ENCODE measurements at places on chromosomes 3 and 15. TPM values are rescaled to one million over a fixed set of nuclear protein-coding genes. Genes with fewer than 3 reads are reported as not detected.

NR2F2 gene
- not detected for total RNA-seq

RHCG gene
- total RNA-seq: not detected

LMCD1 gene
- 4.7 TPM for total RNA-seq

SUCNR1 gene
- not detected for total RNA-seq

RASSF1 gene
- 124 TPM for total RNA-seq

CTXN2 gene
- 0.10 TPM for total RNA-seq

NOX5 gene
- total RNA-seq: not detected

GPR171 gene
- 1.6 TPM for total RNA-seq

- no peak overlapping the region for H3K27ac ChIP-seq
- no peak for DNase-seq
- no peak overlapping the region for H3K4me3 ChIP-seq
- H3K36me3 ChIP-seq: no peaks in the 10 kb centered on the region
Measured at GRCh38 chr3:16084887-16085286, 89.6 kb upstream of the GALNT15 start.

DNA sequence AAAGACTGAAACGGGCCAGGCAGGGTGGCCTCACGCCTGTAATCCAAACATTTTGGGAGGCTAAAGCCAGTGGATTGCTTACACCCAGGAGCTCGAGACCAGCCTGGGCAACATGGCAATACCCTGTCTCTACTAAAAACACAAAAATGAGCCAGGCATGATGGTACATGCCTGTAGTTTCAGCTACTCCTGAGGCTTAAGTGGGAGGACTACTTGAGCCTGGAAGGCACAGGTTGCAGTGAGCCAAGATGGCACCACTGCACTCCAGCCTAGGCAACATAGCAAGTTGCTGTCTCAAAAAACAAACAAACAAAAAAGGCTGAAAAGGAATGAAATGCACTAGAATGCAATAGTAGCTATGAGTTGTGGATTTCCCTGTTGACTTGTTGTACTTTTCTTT lies 94.7 kb downstream of the STAG1 start:
- H3K27ac ChIP-seq: no peak overlapping the region
- no peak for DNase-seq
- H3K4me1 ChIP-seq: no peaks in the 10 kb centered on the region

DNA sequence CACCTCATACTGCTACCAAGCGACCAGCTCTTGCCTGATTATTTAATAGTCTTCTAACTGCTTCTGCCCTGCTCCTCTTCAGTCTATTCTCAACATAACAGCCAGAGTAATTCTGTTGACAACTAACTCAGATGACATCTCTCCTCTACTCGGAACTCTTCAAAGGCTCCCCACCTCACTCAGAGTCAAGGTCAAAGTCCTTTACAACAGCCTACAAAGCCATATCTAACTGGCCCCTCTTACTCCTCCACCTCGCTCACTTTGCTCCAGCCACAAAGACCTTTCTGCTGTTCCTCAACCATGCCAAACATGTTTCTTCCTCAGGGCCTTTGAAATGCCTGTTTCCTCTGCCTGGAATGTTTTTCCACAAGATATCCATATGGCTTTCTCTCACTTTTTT lies 43.6 kb downstream of the PIK3R4 start:
- H3K4me3 ChIP-seq: no peak overlapping the region
- no peaks in the 10 kb centered on the region for H3K27me3 ChIP-seq
- H3K36me3 ChIP-seq: peaks cover 39% of the 10 kb centered on the region
- H3K4me1 ChIP-seq: no peaks in the 10 kb centered on the region
- DNase-seq: no peak

- DNase-seq: no peak
- H3K4me1 ChIP-seq: no peaks in the 10 kb centered on the region
- no peak overlapping the region for H3K27ac ChIP-seq
- no peaks in the 10 kb centered on the region for H3K36me3 ChIP-seq
- H3K27me3 ChIP-seq: no peaks in the 10 kb centered on the region
- H3K4me3 ChIP-seq: no peak overlapping the region
Measured at GRCh38 chr3:188076176-188076575, 77.8 kb upstream of the LPP start.

GRCh38 chr3:107604057-107604822 lies 81.5 kb downstream of the BBX start:
- peaks cover 9% of the 10 kb centered on the region for H3K4me1 ChIP-seq
- peaks cover 3% of the 10 kb centered on the region for H3K36me3 ChIP-seq
- H3K27me3 ChIP-seq: no peaks in the 10 kb centered on the region
- H3K4me3 ChIP-seq: no peak overlapping the region

DNA sequence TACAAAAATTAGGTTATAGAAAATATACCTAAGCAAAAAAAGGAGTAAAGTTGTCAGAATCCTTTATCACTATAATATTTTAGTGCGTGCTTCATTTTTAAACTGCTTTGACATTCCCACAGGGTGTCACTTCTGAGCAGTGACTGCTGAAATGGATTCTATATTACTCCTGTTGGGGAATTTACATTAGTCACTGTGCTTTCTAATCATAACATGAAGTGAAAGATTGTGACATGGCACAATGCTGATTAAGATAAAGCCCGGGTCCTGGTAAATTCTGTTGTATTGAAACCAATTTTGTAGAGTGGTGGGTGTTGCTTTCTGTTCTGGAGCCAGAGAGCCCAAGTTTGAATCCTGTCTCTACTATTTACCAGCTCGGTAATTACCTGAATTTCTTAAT lies 36.4 kb upstream of the EHHADH start:
- no peaks in the 10 kb centered on the region for H3K4me1 ChIP-seq
- no peaks in the 10 kb centered on the region for H3K27me3 ChIP-seq
- DNase-seq: no peak
- H3K36me3 ChIP-seq: no peaks in the 10 kb centered on the region

DNA sequence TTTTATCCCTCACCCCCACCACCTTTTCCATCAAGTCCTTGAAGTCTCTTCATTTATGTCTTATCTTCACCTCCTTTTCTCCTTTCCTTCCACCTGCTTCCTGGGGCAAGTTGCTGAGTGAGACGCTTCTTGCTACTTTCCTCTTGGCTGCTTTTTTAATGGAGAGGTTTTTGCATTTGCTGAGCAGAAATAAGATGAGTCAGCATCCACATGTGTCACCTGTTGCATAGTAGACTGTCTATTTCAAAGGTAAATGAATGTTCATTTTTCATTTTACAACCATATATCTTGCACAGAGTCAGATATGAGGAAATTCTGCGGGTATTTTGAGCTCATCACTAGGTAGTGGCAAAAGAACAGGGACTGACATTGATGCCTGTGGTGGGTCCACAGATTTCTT lies 18.6 kb downstream of the C3orf52 start:
- H3K27me3 ChIP-seq: no peaks in the 10 kb centered on the region
- no peaks in the 10 kb centered on the region for H3K4me1 ChIP-seq
- no peak overlapping the region for H3K4me3 ChIP-seq
- no peak overlapping the region for H3K27ac ChIP-seq
- H3K36me3 ChIP-seq: no peaks in the 10 kb centered on the region
- DNase-seq: no peak

GRCh38 chr3:126606001-126606400 lies 47.3 kb upstream of the C3orf22 start:
- H3K27me3 ChIP-seq: no peaks in the 10 kb centered on the region
- DNase-seq: no peak
- H3K4me3 ChIP-seq: no peak overlapping the region
- H3K27ac ChIP-seq: no peak overlapping the region
- no peaks in the 10 kb centered on the region for H3K36me3 ChIP-seq

DNA sequence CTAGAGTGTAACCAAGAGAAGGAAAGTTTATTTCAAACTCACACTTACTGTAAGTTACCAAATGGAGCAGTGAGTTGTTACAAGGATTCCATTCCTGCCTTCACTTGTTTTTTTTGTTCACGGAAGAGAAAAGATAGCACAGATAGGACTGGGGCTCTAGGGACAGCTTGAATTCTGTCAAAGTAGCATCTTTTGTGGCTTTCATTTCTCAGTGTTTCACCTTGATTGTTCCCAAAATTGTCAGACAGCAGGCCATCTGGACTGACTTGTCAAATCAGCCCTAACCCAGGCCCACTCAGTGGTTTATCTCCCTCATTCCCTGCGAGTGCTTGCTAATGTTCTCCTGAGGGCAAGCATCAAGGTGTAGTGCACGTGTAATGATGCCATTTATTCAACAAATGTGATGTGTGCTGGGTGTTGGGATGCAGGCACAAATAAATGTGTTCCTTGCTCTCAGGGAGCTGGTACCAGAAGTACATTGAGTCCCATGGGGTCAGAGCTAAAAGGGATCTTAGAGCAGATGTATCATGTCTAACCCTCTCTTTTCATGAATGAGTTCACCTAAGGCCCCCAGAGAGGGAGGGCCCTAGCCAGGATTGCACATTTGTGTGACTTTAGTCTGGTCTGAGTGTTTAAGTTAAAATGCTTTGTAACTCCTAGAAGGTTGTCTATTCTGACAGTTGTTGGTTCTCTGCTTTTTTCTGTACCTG lies 49.1 kb downstream of the PDHB start:
- no peak for DNase-seq
- no peaks in the 10 kb centered on the region for H3K27me3 ChIP-seq
- H3K27ac ChIP-seq: no peak overlapping the region
- peaks cover 42% of the 10 kb centered on the region for H3K36me3 ChIP-seq
- no peak overlapping the region for H3K4me3 ChIP-seq

DNA sequence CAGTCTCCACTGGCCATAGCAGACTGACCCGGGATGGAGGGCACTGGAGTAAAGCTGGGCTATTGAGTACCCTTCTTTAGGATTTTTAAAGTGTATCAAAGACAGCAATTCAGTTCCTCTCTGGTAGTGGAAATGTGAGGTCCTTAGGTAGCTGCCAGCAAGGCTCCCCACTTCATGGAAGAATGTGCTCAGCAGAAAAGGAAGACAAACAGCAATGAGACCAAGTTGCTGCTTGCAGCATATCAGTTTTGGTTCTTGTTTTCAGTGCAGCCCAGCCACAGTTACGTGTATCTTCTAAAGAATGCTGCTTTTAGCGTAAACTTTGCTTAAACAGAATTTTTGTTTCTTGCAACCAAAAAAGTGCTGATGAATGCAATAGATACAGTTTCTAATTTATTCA lies 374.0 kb upstream of the CBLB start:
- no peaks in the 10 kb centered on the region for H3K4me1 ChIP-seq
- no peaks in the 10 kb centered on the region for H3K27me3 ChIP-seq
- no peak overlapping the region for H3K4me3 ChIP-seq
- peak; percentile 14 for DNase-seq
- H3K27ac ChIP-seq: no peak overlapping the region

DNA sequence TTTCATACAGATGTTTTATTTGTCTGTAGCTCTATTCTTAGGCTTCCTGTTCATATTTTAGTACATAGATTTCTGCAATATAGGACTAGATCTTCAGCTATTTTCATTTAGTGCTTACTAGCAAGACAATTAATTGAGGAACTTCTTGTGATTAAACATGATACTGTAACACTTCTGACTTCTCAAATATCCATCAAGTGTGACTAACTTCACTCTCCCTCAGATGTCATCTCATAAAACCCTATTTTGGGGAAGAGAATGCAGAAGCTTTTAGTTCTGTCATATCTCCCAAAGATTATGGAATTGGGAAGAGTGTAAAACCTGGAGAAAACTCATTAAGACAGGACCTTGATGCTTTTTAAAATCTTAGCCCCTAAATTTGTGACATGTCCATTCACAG lies 28.6 kb upstream of the GOLIM4 start:
- no peaks in the 10 kb centered on the region for H3K36me3 ChIP-seq
- no peaks in the 10 kb centered on the region for H3K27me3 ChIP-seq
- no peak for DNase-seq
- no peak overlapping the region for H3K4me3 ChIP-seq

GRCh38 chr3:185161761-185162160 lies 8.9 kb upstream of the C3orf70 start:
- no peak overlapping the region for H3K27ac ChIP-seq
- H3K4me3 ChIP-seq: no peak overlapping the region
- H3K27me3 ChIP-seq: no peaks in the 10 kb centered on the region
- no peaks in the 10 kb centered on the region for H3K36me3 ChIP-seq
- no peaks in the 10 kb centered on the region for H3K4me1 ChIP-seq

DNA sequence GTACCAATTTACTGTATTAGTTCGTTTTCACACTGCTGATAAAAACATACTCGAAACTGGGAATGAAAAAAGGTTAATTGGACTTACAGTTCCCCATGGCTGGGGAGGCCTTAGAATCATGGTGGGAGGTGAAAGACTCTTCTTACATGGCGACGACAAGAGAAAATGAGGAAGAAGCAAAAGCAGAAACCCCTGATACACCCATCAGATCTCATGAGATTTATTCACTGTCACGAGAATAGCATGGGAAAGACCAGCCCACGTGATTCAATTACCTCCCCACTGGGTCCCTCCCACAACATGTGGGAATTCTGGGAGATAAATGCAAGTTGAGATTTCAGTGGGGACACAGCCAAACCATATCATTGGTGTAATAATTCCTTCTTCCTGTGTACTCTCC lies 69.6 kb downstream of the C3orf20 start:
- no peak overlapping the region for H3K27ac ChIP-seq
- H3K4me3 ChIP-seq: no peak overlapping the region
- no peaks in the 10 kb centered on the region for H3K4me1 ChIP-seq
- H3K36me3 ChIP-seq: no peaks in the 10 kb centered on the region
- DNase-seq: no peak

DNA sequence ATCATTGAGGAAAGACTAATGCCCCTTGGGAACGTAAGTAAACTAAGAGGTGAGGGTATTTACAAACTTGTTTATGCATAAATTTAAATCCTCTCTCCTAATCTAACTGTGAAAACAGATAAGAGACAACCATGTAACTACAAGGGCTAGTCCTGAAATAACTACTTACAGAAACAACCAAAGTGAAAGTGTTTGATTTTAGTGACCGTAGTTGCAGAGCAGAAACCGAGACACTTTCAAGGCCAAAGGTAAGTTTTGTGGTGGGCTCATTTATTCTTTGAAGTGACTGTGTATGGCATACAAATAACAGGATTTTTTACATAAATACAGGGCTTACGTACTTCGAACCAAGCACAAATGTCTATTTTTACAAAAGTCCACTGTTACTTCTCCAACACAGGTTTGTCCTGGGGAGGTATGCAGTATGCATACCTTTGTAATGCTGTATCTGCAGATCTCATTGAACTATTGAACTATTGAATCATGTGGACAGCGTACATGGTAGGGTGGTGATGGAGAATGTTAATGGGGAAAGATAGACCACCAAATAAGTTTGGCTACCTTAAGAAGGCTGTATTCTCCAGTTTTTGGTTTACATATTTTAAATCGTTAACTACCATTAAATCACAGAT lies 99.6 kb upstream of the RBMS3 start:
- no peak overlapping the region for H3K4me3 ChIP-seq
- H3K27me3 ChIP-seq: no peaks in the 10 kb centered on the region
- no peaks in the 10 kb centered on the region for H3K4me1 ChIP-seq
- no peak overlapping the region for H3K27ac ChIP-seq
- DNase-seq: no peak

DNA sequence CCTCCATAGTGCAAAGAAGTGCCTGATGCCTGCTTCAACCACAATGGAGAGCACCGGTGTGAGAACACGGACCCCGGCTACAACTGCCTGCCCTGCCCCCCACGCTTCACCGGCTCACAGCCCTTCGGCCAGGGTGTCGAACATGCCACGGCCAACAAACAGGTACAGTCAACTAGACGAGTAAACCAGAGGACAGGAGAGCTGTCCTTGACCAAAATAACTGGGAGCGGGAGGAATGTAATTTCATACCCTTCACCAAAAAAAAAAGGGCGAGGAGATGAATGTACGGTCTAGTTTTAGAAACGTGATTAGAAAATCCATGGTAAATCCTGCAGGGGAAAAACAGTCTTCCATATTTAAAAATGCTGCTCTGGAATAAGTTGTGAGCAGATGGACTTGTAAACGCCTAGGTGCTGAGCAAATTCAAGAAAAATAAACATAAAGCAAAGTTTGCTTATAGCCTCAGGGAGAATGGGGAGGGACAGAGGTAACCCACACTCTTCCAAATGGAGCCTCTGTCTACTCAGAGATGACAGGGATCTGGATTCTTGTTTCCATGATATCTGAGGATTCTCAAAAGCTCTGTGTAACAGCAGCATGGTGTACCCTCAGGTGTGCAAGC lies 8.4 kb downstream of the THBS1 start:
- no peak for DNase-seq
- no peaks in the 10 kb centered on the region for H3K4me1 ChIP-seq
- H3K36me3 ChIP-seq: no peaks in the 10 kb centered on the region
- H3K4me3 ChIP-seq: no peak overlapping the region
